Stimulated activated CD8-positive, alpha-beta memory T cell treated with anti-CD3 and anti-CD28 coated beads, Interleukin-4, amount 100 ng/mL, for 1 hour (primary cell): ENCODE measurements at places on chromosomes 1 and 21.

DNA sequence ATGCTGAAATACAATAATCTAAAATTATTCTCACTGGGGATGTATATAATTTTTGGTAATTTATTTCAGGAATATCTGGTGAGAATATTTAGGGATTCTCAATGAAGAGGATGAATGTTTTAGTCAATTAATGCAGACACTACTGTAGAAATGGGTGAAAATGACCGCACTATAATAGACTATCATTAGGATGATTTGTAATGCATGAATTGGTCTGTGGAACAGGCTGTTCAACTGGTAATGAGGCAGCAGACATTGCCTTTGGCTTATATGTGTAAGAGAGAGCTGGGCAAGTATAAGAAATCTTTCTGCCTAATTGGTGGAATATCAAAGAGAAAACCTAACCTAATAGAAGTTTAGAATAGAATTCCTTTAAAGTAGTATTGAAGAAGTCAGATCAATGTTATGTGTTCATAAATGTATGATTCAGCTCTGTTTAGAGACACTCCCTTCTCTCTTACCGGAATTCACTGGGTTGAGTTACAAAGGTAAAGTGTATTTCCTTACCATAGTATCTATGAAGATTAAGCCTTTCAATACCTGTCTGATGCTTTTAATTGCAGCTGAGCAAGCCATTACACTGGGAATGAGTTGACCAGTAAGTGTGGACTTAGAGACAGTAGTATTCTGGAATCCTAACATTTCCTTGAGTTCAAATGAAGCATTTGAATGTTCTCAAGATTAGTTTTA, 274.5 kb downstream of the S1PR1 start:
- DNase-seq: no peak

DNA sequence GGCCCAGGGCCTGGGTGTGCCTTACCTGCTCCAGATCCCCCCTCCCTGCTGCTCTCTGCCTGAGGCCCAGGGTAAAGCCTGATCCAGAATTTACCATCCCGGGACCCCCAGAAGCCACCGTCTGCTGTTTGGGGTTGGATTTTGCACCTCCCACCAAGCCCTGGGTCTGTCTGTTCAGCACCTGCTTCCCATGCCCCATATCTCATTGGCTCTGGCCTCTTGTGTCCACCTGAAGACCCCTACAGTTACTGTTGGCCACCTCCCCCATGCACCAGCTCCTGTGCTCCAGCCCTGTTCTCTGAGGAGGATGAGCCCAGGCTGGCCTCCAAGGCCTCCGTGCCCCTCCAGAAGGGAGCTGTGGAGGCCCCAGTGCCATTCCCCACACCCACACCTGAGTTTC, 113.9 kb downstream of the GRIK3 start:
- no peak for DNase-seq

- DNase-seq: no peak
These were observed 56.2 kb upstream of the EDEM3 start for GRCh38 chr1:184810735-184811343.

DNA sequence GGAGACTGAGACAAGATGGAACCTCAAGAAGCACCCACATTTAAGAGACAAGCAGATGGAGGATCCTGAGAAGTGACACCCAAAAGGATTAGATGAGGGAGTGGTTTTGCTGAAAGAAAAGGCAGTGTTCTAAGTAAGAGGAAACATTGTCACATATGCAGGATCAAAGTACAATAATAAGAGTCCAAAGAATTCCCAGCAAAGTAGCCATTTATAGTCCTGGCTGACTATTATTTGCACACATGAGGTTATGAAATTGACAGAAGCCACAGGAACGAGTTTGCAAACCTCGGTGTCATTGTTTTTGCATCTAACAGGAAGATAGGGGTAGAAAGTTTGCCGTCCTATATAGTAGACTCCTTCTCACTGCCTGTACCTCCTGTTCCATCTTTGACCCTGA, 41.3 kb downstream of the CHRM3 start:
- no peak for DNase-seq

- DNase-seq: no peak
These were observed 42.4 kb upstream of the C1orf198 start for GRCh38 chr1:230910755-230911117.

GRCh38 chr1:57232500-57232899, 191.4 kb downstream of the DAB1 start:
- no peak for DNase-seq

DNA sequence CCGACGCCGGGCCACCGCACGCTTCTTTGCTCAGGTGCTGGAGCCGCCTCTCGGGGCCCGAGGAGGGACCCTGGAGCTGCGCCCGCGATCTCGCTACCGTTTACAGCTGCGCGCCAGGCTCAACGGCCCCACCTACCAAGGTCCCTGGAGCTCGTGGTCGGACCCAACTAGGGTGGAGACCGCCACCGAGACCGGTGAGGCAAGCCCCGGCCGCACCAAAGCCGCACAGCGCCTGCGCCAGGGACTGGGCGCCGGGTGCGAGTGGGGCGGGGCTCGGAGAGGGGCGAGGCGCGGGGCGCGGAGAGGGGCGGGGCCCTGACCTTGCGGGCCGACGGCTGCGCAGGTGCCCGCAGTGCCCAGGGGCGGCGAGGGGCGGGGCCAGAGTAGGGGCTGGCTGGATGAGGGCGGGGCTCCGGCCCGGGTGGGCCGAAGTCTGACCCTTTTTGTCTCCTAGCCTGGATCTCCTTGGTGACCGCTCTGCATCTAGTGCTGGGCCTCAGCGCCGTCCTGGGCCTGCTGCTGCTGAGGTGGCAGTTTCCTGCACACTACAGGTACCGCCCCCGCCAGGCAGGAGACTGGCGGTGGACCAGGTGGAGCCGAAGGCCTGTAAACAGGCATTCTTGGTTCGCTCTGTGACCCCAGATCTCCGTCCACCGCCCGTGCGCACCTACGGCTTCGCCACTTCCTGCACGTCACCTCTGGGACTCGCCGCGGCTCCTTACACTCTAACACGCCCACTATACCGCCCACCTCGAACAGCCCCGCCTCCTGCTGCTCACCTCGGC, 9.8 kb upstream of the CDC20 start:
- DNase-seq: no peak

DNA sequence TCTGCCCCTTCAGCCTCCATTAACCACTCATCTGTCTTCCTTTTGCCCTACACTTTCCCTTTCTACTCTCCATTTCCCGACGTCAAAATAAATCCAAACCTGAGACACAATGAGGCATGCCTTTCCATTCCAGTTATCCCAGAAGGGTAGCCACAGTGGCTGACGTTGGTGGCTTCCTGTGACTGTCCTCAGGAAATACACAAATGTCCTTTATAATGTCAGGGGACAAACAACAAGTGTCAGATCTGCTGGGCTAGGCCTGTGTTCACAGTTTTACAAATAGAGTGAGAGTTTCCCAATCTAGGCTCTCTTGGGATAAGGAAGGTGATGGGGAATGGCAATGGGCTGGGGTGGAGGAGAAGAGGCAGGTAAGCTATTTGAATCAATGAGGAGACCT, 135.3 kb downstream of the BRINP2 start:
- no peak for DNase-seq

GRCh38 chr21:43193088-43193650, 24.4 kb downstream of the CRYAA start:
- no peak for DNase-seq

DNA sequence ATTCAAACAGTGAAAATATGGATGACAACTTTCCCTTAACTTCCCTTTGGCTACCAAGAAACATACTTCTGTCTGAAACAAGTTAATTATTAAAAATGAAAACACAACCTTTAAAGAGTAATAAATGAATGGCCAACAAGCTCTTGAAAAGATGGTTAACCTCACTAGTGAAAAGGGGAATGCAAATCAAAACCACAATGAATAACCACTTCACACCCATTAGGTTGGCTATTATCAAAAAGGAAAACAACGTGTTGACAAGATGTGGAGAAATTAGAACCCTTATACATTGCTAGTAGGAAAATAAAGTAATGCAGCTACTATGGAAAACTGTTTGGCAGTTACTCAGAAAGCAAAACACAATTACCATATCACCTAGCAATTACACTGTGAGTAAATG, 14.1 kb downstream of the COP1 start:
- DNase-seq: no peak

DNA sequence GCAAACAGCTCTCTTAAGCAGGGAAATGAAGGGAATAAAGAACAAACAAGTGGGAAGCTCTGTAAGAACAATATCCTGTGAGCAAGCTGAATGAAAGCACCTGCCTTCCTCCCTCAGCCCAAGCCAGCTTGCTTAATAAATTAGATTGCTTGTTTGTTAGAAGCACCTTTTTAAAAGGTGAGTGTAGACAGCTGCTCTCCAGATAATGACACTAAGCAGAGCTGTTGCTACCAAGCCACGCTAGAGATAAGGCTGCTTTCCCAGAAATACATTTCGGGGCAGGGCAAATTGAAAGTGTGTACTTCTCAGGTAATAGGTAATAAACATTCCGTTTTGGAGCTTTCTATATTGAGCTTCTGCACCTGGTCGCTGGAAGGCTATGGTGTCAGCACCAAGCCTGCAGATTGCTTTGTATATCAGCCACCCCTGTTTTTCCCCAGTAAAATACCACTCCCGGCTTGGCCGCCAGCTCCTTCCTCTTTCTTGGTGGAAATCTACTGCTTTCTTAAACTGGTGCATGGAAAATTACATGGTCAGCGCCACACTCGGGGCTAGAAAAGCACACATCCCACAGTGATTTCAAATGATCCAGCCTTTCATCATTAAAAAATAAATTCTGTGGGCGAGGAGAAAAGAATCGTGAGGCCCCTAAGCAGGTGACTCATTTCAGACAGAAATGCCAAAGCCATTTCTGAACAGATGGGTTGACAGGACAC, 151.3 kb downstream of the ETS2 start:
- DNase-seq: no peak

DNA sequence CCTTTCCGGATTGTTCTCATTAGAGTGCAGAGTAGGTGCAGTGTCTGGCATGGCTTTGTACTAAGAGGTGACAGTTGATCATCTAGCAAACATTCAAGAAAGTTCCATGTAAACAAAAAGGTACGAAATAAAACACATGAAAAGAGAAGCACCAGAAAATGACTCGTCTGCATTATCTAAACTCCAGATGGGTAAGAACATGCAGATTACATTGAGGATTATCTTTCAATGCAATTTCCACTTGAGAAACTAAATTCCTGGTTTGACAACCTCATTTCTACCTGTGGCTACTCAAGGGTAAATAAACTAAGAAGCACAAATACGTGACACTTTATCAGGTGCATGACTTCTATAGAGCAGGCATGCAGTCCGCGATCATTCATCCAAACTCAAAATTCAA, 17.6 kb downstream of the SLC30A10 start:
- DNase-seq: no peak

GRCh38 chr21:36821032-36821299, 122.1 kb downstream of the SIM2 start:
- no peak for DNase-seq

- DNase-seq: no peak
These were observed 14.3 kb downstream of the ADAMTSL4 start for GRCh38 chr1:150563340-150564038.

- DNase-seq: no peak
These were observed 30.0 kb downstream of the ZBTB17 start for GRCh38 chr1:15945832-15946448.
